ENCODE measurements at places on chromosomes 2 and 18. TPM values are rescaled to one million over a fixed set of nuclear protein-coding genes. Genes with fewer than 3 reads are reported as not detected.

GRCh38 chr18:68623342-68623741 is 91.6 kb downstream of the TMX3 start:
- DNase-seq: peak; percentile 45

DNA sequence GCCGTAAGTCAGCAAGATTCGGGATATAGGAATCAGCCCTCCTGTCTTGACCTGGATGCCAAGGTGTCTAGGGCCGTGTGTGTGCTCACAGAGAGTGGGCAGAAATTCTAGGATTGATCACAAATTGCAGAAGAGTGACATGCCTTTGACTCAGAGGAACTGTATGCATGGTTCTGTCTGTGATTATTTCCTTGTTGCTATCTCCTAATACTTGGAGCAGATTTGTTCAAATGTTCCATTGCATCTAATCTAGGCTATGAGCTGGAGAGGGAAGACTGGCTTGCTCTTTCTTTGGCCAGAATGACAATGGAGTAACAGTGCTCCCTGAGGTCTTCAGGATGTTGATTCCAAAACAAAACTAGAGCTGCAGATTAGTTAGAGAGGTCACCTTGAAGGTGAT is 115.0 kb downstream of the EN1 start:
- no peak for DNase-seq

GRCh38 chr2:230925879-230926765 is 1.1 kb upstream of the GPR55 start:
- DNase-seq: no peak

DNA sequence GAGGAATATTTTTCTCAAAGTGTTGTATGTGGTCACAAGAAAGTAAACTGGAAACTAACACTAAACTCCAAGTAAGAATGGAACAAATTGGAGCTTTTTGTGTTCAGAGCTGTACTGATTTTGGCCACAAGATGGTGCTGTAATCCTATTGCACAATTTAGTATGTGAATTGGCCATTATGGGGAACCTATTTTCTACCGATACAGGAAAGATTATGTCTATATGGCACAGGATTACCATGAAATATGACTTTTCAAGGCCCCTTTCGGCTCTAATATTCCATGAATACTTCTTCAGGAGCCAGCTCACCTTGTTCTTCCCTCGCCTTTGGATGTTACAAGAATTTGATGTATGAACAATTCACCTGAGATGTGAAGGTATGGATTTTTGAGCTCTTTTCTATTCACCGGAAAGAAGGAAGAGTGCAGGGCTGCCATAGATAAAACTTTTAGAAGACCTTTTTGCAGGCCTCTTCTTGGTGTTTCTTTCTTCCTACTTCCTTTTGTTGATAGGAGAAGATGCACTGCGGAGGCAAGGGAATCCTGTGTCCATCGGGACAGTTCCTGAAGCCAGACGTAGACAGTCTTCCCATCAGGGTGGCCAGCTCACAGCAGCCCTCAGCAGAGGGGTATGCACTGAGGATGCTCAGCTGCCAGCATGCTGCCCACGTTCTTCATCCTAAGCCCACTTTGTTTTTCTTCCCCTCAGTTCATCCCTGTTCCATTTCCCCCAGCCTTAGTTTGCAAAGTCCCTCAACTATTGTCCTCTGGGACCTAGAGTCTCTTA is 13.3 kb downstream of the MRPL44 start:
- no peak for DNase-seq

DNA sequence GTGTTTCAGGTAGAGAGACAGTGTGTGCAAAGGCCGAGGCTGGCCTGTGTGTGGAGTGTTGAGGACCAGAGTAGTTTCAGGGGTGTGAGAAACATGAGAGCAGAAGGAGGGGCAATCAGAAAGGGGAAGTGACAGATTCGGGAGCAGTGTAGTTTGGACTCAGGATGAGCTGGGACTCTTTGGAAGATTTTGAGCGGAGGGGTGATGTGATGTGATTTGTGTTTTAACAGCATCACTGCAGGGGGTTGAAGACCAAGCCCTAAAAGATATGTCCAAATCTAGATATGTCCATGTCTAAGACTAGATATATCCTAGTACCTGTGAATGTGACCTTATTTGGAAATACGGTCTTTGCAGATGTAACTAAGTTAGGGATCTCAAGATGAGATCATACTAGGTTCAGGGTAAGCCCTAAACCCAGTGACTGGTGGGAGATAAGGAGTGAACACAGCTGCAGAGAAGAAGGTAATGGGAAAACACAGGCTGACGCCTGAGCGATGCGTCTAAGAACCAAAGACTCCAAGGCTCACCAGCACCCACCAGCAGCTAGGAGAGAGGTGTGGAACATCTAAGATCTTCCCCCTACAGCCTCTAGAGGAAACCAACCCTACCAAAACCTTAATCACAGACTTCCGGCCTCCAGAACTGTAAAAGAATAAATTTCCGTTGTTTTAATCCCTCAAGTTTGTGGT is 38.5 kb upstream of the MYO3B start:
- no peak for DNase-seq

DNA sequence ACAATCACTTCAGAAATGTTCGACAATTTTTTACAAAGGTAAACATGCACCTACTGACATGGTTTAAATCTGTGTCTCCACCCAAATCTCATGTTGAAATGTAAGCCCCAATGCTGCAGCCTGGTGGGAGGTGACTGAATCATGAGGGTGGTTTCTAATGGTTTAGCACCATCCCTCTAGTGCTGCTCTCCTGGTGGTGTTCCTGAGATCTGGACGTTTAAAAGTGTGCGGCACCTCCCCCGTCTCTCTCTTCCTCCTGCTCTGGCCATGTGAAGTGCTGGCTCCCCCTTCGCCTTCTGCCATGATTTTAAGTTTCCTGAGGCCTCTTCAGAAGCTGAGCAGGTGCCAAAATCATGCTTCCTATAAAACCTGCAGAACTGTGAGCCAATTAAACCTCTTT is 28.3 kb downstream of the MAP3K2 start:
- DNase-seq: no peak

DNA sequence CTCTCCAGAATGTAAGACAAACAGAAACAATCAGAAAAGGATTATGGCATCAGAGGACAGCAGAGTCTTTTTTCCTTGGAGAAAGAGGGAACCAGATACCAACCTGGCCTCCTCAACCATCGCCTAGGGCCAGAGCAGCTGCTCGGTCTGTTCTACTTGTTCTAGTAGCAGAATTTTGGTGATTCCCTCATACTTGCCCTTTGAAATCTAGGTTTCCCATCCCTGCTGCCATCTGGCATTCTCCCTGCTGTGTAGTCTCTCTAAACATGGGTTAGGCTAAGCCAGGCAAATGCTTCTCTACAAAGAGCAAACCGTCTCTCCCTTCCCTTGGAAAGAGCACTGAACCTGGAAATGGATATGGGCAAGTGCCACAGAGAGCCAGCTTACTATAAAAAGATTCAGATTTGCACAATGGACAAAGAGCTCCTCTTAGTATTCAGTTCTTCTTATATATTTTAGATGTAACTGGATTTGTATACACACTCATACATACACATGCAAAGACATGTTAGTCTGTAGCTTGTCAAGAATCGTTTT is 208.6 kb upstream of the ST6GAL2 start:
- no peak for DNase-seq

DNA sequence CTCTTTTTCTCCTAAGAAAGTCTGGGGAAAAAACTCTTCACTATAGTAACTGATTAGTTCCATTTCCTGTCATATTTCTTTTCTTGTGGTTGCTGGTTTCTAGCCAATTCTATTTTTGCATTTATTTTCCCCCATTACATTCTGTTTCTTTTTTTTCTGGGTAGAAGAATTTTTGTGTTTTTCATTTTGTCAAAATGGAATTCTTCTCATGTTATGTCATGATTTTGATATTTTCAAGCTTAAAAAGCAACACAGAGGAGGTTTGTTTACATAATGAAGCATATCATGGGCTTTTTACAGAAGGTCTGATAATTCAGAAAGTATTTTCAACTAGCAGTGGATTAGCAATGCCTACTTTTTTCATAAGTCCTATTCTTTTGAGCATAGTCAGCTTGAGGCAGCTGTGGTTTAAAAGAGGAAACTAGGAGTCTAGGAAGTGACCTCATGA is 102.0 kb downstream of the MAP2 start:
- no peak for DNase-seq

DNA sequence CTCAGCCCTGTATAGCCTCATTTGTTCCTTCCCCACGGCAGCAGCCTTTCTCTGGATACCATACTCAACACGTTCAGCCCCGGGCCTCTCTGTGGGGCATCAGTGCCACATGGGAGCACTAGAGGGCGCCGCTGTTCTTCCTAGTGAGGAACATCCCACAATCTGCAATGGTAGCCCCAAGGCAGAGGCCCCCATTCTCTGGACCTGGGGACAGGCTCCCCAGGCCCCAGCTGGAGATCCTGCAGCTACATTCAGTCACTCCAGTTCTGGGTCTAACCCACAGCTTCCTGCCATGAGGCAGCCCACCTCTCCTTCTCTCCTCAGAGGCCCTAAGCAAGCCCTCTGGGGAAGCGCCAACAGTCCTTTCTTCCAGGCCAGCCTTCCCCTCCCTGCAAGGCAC is 14.2 kb upstream of the SFXN5 start:
- DNase-seq: peak; percentile 69

DNA sequence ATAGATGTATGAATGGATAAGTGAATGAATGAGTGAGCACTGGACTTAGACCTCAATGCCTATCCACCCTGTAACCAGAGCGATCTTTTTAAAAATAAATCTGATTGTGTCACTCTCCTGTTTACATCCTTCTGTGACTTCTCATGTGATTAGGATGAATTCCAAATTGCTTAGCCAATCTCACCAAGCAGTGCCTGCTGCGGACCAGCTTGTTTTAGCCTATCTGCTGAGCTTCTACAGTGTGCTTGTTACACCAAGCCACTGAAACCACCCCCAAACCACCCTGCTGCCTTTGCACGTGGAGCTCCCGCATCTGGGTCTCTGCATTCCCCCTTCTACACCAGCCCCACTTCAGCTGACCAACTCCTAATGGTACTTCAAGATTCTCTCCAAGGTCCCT is 265.4 kb downstream of the EN1 start:
- DNase-seq: no peak

DNA sequence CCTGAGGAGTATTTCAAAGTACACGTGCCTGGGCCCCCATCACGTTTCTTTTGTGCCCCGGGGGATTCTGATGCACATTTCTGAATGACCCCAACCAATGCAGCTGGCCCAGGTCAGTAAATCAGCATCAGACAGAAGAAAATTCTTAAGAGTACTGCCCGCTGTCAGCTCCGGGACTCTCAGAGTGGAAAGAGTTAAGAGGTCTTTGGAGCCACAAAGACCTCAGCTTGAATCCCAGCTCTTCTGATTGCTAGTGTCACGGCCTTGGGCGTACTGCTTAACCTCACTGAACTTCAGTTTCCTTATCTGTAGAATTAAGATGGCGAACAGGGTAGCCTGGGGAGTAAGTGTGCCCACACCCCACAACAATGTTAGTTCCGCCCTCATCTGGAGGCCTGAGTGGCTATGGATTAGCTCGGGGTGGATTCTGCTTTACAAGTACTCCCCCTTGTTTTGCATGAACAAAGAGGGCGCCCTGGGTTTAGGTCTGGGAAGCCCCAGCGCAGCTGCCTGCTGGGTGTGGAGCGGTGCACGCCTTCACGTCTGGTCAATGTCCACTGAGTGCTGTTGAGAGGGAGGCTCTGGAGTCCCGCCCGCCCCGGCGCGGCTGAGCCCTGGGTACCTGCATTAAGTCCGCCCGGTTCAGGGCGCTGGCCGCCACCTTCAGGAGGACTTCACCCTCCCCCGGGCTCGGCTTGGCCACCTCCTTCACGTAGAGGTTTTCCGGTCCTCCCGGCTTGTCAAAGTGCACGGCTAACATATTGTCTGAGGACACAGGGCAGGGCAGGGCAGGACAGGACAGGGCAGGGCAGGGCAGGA is 858 bp downstream of the TP53I3 start:
- DNase-seq: peak; percentile 32

- no peak for DNase-seq
Measured at GRCh38 chr2:238702276-238703052, 145.4 kb upstream of the TWIST2 start.

GRCh38 chr2:145235312-145235711 is 715.4 kb upstream of the ZEB2 start:
- DNase-seq: no peak

GRCh38 chr2:132549935-132550670 is 119.9 kb downstream of the LYPD1 start:
- no peak for DNase-seq

DNA sequence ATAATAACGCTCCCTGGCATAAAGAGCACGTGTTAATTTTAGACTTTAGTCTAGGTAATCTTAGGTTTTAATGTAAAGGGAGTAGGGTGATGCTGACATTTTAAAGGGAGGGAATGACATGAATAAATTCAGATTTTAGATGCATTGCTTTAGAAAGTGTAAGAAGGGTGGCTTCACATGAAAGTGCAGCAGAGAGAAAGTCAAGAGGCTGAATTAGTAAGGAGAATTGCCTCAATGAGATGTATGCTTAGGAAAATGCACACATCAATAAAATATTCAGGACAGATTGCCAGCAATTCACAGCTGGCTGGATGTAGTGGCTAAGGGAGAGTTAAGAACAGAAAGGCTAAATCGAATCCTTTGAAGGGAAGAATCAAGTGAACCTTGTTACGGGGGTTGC is 165.5 kb upstream of the CDH19 start:
- no peak for DNase-seq

GRCh38 chr2:237863689-237864443 is 4.4 kb downstream of the RAMP1 start:
- DNase-seq: no peak

GRCh38 chr2:40964509-40965250 is 512.8 kb upstream of the SLC8A1 start:
- DNase-seq: no peak

DNA sequence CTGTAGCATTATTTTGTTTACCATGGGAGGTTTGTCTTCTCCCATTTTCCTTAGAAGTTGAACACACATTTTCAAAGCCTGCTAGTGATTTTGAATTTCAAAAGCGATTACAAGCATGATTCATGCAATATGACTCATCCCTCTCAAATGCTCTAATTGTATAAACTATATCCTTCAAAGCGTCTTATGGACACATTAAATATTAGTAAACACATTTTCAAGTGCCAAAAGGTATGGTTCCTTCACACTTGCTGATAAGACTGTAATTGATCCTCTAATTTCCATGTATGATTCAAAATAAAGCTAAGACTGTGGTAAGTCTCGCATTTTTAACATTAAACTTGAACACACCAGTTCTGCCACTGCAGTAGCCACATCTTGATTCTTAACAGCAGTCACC is 512.9 kb downstream of the LRRTM4 start:
- no peak for DNase-seq

GRCh38 chr2:194105358-194105757 is 1551.7 kb upstream of the SLC39A10 start:
- no peak for DNase-seq

- no peak for DNase-seq
Measured at GRCh38 chr2:43541165-43541564, 54.7 kb downstream of the THADA start.

- DNase-seq: no peak
Measured at GRCh38 chr2:168854651-168855050, 35.6 kb downstream of the SPC25 start.

The LMAN1 gene
- 39.9 TPM for total RNA-seq

The PRSS56 gene
- total RNA-seq: under 0.01 TPM

The IL1R1 gene
- 0.41 TPM for total RNA-seq

The MRO gene
- 0.82 TPM for total RNA-seq

The TXNDC2 gene
- not detected for total RNA-seq

The ANKRD53 gene
- total RNA-seq: 1.2 TPM
